ENCODE measurements at places on chromosomes 3 and 15.

DNA sequence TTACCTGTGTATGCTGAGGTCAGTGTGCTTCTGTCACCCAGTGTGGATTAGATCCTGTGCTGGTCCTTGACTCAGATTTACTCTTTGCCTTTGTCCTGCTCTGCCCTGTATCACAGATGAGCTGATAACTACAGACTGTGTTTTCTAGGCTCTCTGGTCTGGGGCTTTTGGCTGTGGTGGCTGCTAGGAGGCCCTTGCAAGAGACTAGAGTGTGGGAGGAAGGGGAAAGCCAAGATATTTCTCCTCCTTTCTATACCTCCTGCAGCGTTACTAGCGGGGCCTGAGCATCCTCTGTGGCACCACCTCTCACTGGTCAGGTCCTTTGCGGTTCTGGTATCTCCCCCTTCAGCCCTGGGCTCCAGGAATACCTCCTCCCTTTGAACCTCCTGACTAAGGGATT, 282.3 kb upstream of the TBC1D5 start:
- DNase-seq, result no peak

GRCh38 chr3:151145713-151146070, 57.3 kb downstream of the GPR171 start:
- no peak for DNase-seq

- DNase-seq, result no peak
Measured at GRCh38 chr3:45462522-45463265, 74.3 kb downstream of the LARS2 start.

GRCh38 chr3:18238746-18239331, 186.3 kb downstream of the SATB1 start:
- no peak for DNase-seq

GRCh38 chr3:138686771-138687221, 78.2 kb downstream of the FAIM start:
- DNase-seq, result no peak

GRCh38 chr3:90091549-90091948, 984.1 kb downstream of the EPHA3 start:
- no peak for DNase-seq

DNA sequence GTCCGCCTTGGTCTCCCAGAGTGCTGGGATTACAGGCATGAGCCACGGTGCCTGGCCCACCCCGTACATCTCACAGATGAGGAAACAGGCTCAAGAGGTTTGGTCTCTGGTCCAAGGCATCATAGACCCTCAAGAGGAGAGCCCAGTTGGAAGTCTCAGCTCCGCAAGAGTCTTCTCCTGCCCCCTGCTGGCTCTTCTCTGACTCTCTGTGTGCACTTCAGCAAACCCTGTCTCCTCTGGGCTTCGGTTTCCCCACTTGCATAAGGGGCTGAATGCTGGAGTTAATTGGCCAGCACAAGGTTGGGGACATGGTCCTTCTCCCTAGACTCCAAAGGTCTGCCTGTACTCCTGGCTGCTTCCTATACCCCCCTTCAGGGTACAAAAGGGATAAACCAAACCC, 3.9 kb downstream of the MST1R start:
- no peak for DNase-seq

GRCh38 chr3:108283006-108283405, 13.3 kb upstream of the HHLA2 start:
- DNase-seq, result no peak

DNA sequence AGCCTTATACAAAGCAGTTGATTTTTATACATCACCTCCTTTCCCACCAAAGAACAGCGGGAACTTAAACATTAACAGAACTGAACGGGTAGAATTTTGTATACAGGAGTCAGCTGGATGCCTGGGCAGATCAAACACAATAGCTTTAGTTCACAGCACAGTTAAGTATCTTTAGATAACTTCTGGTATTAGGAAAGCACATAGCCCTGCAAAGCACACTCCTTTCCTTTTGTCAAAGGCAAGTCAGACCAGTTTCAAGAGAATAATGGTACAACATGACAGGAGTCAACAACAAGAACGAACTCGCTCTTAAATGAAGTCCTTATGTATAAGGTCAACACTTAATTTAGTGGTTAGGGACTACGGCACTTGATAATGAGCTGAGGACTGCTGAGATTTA, 26.3 kb downstream of the ABCC5 start:
- no peak for DNase-seq

GRCh38 chr15:31200735-31201151, 99.2 kb upstream of the TRPM1 start:
- peak; percentile 76 for DNase-seq
